ENCODE measurements at places on chromosomes 1 and 21.

DNA sequence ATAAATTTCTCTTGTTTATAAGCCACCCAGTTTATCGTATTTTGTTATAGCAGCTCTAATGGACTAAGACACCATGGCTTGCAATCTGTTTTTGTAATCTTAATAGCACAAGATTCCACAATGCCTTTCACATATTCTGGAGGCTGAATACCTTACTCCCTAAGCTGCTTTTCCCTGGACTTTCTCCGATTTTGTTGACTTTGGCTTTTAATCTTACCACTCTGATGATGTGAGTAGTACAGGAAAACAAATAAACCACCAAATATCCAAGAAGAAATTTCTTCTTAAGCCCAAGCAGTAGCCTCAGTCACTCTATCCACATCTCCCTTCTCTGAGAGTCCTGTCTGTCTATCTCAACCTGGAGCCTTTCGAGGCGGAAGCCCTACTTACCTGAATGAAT, 838.6 kb downstream of the LTN1 start:
- DNase-seq = no peak

DNA sequence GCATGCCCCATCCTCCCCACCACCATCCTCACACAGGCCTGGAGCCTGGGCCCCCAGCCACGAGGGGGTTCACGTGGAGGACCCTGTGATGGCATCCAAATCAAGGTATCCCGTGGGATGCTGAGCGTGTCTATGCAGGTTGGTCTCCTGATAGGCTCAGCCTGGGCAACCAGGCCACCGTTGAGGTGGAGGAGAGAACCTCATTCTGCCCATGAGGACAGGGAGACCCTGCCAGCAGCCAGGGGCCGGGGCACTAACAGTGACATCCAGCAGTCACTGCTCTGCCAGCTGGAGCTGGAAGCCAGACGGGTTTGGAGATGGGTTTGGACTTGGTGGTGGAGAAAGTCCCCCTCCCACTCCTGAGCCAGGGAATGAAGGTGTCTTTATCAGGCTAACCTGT, 582.8 kb downstream of the MATN1 start:
- no peak for DNase-seq

DNA sequence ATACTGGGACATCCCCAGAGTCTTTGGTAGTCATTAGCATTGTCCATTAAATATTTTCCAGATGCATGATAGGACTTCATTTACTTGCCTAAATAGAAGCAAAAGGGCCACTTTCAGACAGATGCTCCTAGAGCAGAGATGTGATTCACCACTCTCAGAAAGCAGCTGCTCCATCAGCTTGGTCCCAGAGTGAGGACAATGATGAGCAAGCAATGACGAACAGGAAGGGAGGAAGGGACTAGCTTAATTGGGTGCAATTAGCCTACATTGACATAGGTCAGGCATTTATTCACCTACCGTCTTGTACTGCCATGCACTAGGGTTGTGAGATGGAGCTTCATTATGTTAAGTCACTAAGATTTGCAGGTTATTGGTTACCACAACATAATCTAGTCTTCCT, 85.1 kb upstream of the PLXNA2 start:
- no peak for DNase-seq

DNA sequence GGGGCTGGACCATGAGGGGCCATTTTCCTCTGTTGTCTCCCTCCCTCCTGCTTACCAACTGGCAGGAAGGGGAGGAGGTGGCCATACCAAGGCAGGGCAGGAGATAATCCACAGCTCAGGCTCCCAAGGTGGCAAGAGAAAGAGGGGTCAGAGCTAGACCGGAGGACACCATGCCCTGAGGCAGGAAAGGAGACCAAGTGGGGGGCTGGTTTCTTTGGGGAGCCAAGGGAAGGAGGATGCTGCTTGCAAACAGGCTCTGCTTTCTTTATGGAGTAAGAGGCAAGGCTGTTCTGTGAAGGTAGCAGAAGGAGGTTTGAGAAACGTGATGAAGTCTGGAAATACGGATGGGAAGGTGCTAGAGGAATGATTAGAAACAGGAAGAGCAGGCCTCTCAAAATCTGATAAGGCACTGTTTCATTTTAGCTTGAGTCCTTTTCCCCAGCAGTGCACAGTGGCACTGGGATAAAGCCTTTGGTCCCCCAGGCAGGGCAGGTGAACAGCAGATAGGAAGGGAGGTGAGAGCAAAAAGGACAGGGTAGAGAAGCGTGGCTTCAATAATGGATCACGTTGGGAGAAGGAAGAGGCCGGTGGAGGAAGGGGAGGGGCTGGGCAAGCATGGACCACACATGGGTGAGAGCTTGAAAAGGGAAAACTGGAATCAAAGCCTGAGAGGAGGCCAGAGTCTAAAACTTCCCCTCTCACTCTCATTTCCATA, 44.2 kb upstream of the GALNT2 start:
- no peak for DNase-seq

- no peak for DNase-seq
These were observed 167.6 kb upstream of the LRRC7 start for GRCh38 chr1:69400128-69400527.

DNA sequence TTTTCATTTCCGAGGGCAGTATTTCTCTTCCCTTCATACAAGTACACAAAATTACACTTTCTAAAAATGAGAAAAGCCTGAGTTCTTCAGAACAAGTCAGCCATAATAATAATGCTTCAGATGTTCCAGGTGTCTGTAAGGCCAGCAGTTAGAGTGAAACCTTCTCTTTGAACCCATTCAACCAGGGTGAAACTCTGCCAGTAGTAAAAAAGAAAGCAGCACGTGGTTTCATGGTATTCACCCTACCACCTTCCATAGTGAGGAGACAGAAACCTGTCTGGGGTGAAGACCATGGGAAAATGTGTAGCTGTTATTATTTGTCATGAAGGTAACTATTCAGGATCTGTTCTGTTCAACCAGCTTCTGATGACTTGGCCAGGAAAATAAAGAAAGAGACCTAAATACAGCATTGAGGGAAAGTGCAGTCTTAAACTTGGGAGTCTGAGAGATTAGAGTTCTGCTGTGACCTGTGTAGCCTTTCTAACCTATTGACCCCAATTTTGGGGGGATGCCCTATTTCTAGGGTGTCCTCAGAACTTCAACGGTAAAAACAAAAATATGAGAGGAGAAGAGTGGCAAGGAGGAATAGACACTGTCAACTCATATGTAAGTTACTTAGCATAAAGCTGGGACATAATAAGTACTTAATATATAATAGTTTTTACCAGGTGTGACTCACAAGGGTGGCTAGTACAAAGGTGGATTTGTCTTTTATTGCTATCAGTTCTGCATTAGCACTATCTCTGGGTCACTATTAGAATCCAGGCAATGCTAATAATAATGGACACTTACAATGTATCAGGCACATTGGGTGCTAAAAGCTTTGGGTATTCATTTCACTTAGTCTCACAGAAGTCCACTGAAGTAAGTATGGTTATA, 70.0 kb upstream of the TNFSF4 start:
- no peak for DNase-seq

GRCh38 chr1:208456487-208456886, 212.3 kb upstream of the PLXNA2 start:
- no peak for DNase-seq

DNA sequence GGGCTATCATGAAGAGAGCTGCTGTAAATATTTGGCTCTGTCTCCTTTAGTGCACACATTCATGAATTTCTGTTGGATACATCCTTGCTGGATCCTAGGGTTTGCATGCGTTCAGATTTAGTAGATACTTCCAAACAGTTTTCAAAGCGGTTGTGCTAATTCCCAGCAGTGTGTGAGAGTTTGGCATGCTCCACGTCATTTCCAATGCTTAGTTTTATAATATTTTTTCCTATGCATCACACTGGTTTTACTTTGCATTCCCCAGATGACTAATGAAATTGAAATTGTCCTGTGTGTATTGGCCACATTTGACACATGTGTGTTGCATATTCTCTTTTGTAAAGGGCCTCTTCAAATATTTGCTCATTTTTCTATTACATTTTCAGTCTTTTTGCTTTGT, 18.5 kb upstream of the AADACL3 start:
- no peak for DNase-seq

DNA sequence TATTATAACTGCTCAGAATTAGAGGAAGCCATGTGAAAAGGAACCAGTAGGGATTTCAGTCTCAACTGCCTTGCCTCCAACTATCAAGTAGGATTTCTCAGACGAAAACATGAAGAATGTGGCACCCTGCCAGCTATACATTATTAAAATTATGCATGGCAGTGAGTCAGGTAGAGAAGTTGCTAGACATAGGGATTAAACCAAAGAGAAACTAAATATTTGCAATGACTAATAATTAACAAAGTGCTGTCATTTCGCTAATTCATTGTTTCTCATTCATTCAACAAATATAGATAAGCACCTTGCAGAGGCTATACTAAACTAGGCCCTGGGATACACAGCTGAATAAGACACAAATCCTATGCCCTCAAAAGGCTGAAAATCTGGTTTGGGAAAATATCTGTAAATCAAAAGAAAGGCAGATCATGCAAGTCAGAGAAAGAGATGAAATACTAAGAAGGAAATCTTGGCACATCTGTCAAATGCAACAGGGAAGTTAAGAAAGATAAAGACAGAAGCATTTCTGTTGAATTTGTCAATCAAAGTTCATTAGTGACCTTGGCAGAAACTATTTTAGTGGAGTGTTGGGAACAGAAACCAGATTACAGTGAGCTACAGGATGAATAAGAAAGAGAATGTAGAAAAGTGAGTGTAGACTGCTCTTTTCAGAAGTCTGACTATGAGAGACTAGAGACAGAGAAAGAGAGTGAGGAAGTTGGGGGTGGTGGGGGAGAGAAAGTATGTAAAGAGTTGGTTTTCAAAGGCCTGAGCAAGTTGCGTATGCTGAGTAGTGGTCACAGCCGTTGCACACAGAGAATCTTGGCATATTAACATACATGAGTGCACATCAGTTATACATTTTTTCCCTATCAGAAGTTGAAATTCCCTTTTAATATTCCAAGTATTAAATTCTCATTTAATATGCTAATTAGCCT, 14.7 kb upstream of the NBPF11 start:
- no peak for DNase-seq

DNA sequence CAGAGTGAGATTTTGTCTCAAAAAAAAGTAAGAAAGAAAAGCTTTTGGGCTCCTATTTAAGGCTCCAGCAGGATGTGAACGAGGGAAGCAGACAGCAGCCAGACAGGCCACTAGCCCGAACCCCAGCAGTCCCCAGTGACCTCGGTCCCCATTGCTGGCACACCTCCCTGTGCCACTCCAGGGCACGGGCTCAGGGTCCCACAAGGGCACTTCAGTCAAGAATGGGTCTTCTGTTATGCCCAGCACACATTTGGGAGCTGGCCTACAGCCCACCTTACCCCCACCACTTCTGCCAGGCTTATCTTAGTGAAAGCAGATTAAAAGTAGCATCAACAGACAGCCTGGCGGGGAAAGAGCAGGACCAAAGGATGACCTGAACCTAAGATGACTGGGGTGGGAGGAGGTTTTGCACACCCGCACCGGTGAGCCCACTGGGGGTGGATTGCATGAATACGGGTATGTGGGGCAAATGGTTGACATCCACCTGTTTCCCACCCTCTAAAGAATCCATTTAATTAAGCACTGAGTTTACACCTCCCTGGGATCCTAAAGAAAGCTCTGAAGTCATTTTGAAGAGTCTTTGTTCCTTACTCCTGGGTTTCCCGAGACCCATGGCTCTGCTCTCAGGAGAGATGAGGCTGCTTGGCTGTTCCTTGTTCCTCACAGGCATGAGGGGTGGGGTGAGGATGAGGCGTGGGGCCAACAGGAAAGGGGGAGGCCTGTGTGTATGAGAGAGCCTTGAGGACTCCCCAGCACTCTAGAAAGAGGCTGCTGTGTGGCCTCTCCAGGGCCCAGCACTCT, 4.7 kb downstream of the CHI3L1 start:
- no peak for DNase-seq

DNA sequence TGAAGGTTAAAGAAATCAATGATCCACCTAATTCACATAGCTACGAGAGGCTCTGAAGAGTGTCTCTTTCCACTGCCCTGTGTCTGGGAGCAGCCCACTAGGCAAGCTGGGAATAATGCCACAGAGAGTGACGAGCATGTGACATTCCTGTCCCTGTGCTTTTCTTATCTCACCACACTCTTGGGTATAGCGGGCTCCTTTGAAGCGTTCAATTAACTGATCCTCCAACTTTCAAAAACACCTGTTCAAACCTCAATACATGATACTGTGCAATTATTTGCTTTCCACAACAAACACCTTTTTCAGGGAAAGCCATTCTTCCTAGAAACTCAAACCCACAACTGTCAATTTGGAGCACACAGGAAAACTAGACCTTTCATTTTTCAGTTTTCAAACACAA, 43.4 kb downstream of the PLPP3 start:
- no peak for DNase-seq

Data from CD4-positive, alpha-beta T cell treated with Interleukin-4 for 1 hour (primary cell).